ENCODE measurements at places on chromosomes 7 and 10.

DNA sequence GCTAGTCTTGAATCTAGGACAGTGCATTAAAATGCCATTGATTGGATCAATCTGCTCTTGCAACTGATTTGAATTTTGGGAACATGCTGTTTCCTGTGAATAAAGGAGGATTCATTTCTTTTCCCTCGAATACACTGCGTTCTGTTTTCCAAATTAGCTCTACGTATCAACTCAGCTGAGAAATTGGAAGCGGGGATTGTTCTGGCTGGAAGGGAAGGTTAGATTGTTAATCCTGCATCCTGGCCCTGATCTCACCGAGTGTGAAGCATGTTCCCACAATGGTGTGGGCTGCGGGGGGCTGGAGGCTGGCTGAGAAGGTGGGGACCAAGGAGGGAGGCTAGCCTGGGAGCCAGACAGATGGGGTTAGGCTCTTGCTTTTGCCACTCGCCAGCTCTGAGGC, 17.6 kb downstream of the HTRA1 start:
- no peak for DNase-seq

DNA sequence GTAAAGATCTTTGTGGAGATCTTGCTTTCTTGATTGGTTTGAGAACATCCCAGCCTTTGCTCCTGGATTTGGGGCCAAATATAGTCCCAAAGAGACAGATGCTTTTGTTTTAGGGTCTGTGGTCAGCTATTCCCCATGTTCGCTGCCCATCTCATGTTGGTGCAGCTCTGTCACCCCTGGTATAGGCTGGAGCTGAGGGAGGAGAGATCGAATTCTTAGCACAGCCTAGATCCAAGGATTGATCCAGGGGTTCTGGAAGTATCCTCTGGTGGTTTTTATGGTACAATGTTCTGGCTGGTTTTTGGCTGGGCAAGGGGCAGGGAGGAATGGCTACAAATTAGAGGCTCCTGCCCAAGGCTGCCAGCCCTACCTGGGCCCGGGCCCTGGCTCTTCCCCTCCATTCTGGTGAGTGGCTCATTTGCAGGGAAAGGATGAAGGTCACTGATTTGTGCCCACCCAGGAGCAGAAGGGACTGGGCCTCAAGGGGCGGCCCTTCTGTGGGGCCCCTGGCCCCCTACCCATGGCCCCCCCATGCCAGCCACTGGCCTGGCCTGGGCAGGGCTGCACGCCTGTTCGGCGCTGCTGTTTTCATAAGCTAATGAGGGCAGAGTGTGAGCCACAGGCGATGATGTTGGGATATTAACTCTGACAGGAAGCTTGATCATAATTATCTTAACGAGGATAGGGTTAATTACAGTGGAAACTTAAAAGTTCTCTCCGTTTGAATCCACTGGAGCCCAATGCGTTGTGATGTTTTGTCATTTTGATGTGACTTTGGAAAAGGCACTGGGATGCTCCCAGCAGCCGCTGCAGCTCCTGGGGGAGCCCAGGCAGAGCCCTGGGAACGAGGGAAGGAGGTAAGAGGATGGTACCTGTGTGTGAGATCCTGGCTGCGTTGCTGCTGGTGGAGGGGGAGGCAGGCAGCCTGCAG, 600.6 kb downstream of the LRMDA start:
- no peak for DNase-seq

- no peak for DNase-seq
Observed at GRCh38 chr7:44059219-44060090, 5.9 kb downstream of the PGAM2 start.

GRCh38 chr10:4599471-4599870, 226.5 kb upstream of the AKR1E2 start:
- no peak for DNase-seq

DNA sequence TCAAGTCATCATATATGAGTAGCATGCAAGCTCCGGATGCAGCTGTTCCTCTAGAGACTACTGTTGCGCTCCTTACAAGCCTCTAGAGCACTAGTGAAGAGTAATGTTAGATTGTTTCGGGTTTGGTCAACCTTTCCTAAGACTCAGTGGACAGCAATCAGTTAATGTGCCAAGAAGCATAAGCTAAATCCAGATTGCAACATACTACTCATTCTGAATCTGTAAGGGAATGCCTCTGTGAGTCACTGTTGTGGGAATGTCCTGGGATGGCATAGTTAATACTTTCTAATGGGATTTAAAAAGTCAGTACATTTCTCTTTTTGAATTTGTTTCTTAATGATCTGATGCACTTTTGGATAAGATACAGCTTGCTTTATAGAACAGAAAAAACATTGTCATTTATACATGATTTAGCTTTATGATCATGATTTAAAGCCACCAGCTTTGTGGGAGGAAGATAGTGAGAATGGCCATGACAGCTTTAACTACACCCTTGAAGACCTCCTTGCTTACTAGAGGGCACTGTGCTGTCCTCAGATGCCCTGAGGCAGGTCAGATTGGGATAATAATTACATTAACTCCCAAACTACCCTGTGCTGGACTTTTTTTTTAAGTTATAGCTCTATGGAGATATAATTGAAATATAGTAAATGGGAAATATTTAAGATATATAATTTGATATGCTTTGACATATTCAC, 138.4 kb downstream of the SDK1 start:
- no peak for DNase-seq

- DNase-seq = no peak
Observed at GRCh38 chr10:62054408-62054807, 152.9 kb downstream of the ARID5B start.

DNA sequence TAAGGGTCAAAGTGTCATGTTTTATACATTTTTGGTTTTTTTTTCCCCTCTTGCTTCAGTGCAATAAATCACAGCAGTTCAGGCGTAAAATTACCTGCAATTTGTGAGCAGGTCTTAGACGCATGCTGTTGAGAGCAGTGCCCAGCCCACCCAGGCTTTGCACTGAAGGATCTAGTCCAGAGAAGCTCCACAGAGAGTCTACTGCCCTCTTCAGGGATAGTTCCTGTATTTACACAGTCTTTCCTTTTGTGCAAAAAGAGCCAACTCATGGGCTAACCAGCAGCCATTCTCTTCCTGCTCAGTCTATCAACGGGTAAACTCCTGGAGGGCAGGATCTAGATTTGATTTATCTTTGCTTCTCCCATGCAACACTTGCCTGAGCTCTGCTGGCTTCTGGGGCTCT, 82.2 kb upstream of the NAMPT start:
- no peak for DNase-seq

GRCh38 chr7:32091608-32092210, 21.5 kb upstream of the PDE1C start:
- DNase-seq = no peak

Measured in activated gamma-delta T cell treated with anti-CD3 and anti-CD28 coated beads, Interleukin-2, amount 50 U/mL, for 16 hours (primary cell).